Daoy (cell line): ENCODE measurements at places on chromosomes 13 and 19. TPM values are rescaled to one million over a fixed set of nuclear protein-coding genes. Genes with fewer than 3 reads are reported as not detected.

- no peak for DNase-seq
Measured at GRCh38 chr13:104577071-104577815, 1511.0 kb upstream of the SLC10A2 start.

GRCh38 chr13:99041788-99042187, 63.9 kb upstream of the DOCK9 start:
- DNase-seq, result no peak

DNA sequence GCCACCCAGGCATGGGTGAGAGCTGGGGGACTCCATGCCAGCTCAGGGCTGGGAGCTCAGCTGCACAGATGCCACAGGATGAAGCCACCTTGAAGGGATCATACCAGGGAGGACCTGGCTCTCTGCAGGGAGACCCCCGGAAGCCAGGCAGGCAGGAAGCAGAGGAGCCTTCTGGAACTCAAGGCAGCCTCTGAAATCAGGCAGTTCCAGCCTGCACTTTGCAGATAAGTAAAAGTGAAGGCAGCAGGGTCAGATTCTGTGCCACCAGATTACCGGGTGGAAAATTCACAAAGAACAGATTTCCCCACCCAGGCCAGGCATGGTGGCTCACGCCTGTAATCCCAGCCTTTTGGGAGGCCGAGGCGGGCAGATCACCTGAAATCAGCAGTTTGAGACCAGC, 2.5 kb downstream of the TMEM259 start:
- no peak for DNase-seq

GRCh38 chr13:98500963-98501421, 75.9 kb downstream of the STK24 start:
- DNase-seq, result no peak

DNA sequence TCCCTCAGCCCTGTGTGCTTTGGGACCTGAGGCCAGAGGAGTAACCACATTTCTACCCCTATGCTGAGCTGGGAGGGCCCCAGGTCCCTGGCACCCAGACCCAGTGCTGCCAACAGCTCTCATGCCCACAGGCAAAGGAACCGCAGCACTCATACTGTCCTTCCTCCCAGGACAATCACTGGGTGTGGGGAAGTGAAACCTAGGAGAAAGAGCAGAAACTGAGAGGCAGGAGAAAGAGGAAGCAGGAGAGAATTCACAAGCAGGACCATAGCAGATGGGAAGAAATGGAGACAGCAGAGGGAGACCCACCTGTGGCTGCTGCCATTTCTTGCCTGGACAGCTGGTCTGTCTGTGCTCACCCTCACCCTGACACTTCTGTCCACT, 18.9 kb downstream of the CCDC97 start:
- no peak for DNase-seq

DNA sequence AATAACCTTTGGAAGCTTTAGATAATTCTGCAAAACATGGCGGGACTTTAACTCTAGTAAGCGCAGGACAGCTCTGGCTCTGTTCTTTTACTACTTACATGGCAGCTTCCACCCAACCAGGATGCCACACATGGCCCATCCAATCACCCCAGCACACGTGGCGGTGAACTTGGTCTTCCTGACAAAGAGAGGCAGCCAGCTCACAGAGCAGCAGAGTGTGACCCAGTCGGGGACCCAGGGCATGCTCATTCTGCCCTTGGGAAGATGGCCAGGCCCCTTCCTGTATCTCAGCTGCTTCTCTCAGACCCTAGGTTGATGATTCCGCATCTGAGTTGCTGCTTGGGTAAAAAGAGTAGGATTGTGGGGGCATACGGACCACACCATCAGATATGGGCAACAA, 172.1 kb downstream of the USP12 start:
- no peak for DNase-seq

DNA sequence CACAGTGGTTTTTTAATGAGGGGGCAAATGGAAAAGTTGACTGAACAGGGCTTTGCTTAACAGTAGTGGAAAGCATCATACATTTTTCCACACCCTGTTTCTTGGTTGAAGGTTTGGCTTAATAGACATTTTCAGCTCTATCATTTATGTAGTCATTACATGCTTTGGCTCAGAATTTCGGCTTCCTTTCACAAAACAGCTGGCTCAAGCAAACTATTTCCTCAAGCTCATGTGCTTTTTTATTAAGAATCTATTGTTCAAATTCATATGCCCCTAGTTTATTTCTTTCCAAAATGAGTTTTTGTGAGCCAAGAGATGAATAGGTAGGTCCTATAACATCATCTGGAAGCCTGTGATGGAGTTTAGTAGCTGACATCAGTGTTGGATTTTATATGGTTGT, 113.8 kb downstream of the SLITRK6 start:
- DNase-seq, result no peak

DNA sequence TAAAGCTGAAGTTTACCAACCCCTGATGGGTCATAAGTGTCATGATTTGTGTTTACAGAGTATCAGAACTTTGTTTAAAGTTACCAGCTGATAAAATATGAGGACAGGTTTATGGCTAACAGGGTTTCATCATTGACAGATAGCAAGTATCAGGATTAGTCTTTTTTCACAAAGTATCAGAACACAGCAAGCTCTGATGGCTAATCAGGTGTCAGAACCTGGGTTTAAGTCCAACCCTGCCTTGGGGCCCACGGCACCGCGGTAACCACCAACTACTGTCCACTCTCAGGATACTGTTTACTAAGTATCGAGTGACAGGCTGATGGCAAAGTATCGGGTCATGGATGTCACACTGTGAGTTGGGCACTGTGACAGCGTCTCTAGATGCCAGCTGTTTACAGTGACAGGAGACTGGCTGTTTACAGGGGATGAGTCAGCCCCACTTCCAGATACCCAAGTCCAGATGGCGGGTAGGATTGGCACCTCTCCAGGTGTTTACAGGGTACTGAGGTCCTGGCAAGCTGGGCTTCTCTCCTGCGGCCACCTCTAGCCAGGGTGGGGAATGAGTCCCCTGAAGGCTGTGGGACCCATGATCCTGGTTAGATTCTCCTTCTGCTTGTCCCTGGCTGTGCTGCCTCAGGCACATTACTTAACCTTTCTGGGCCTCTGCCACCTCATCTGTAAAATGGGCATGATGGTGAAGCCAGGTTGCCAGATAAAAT, 21.8 kb downstream of the ARRDC2 start:
- DNase-seq, result peak; percentile 52

DNA sequence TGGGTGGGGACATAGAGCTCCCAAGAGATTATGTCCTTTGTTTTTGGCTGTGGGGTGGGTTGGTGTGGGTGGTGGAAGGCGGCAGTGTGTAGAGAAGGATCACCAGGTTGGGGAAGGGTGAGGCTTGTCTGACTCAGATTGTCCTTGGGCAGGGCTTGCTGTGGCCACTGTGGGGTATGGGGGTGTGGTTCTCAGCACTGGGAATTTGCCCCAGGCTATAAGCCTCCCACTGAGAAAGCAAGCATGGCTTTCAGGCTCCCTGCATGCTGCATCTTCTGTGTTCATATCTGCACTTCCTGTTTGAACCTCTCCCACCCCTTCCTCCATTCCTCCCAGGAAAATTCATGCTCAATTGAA, 34.9 kb downstream of the DNAJC15 start:
- DNase-seq, result peak; percentile 92

DNA sequence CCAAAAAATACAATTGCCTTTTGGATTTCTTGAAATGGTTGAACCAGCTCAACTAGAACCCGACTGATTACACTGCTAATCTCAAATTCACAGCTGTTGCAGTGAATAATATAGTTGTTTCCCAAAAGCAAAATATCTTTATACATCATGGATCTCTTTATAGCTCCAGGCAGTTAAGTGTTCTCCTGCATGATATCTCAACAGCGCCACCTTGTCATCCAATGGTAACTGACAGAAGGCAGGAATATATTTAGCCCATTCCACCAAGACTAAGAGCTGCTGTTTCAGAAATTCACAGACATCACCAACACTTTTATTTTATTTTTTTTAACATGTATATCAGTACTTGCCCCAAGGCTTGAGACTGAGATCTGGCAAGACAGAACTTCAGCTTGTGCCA, 1141.0 kb upstream of the PRR20A start:
- DNase-seq, result no peak

GRCh38 chr19:41621226-41621625, 5.6 kb downstream of the CEACAM4 start:
- DNase-seq, result no peak

The APOC4 gene
- not detected in 2 replicates for total RNA-seq

The DLL3 gene
- total RNA-seq, result 3.6 and 5.0 TPM in 2 replicates

The GGN gene
- not detected in 2 replicates for total RNA-seq

The SOHLH2 gene
- total RNA-seq, result 0.17 and 0.24 TPM in 2 replicates

The IRS2 gene
- total RNA-seq, result 0.30 and 0.40 TPM in 2 replicates

The FFAR1 gene
- total RNA-seq, result not detected in 2 replicates

The ANGPTL8 gene
- total RNA-seq, result not detected in 2 replicates
